Ammon's horn (tissue), 1 donor: ENCODE measurements at places on chromosomes 4 and X.
A peak's percentile ranks its signal among the peaks of the same experiment; 100 is the strongest.

DNA sequence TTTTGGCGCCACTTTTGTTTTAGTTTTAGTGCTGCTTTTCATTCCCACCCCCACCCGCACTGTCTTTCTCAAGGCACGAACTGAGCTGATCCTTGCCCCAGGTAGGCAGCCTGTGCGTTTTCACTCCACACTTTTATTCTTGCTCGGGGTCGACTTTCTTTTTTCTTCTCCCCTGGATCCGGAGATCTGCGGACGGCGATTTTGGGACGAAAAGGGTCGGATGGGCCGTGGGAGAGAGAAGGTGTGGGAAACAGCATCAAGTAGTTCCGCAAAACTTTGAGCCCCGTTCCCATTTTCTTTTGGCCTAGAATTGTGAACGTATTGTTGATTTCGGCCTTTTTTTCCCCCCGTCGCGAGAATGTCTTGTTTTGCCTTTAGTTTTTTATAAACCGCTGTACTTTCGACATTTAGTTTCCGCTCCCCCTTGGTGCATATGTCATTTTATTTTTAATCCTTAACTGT lies 531 bp downstream of the STAG2 start:
- no peak for DNase-seq

- no peak for DNase-seq
Measured at GRCh38 chr4:86013621-86014020, 346.2 kb downstream of the MAPK10 start.

GRCh38 chrX:18565727-18566126 lies 106.2 kb downstream of the RS1 start:
- DNase-seq, result no peak

- no peak for DNase-seq
Measured at GRCh38 chr4:53866055-53866454, 198.3 kb downstream of the CHIC2 start.

DNA sequence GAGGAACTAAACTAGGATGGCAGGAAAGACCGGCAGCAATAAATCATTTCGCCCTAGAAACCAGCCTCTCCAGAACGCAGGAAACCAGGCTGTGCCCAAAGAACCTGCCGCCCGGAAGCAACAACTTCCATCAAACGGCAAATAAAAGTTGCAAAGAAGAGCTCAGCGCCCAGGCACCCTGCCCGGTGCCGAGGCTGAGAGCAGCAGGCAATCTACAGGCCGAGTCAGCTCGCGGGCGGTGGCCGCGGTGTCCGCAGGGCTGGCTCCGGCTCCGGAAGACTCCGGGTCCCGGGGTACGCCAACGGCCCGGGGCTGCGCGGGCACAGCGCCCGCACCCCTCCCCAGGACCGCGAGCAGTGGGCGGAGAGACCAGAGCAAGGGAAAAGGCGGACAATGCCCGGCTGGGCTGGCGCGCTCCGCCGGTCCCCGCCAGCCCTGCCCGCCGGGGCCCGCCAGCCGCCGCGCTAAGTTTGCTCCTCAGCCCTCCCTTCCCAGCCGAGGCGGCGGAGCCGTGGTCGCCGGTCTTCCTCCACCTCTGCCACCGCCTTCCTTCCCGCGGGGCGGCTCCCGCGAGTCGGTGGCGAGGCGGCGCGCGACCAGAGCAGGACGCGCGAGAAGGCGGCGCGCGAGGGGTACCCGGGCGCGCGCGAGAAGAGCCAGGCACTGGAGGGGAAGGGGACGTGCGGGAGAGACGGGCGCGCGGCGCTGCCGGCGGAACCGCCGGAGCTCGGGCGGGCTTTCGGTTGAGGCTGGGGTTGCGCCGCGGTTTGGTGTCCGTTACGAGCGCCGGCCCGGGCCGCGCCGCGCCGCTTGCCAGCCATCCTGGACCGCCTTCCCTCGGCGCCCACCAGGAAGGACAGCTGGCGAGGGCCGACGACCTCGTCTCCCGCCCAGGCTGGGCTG lies 733 bp downstream of the FRYL start:
- peak; percentile 76 for DNase-seq

GRCh38 chrX:40852586-40852985 lies 117.2 kb upstream of the MED14 start:
- no peak for DNase-seq
